ENCODE measurements at places on chromosomes 16 and 17. TPM values are rescaled to one million over a fixed set of nuclear protein-coding genes. Genes with fewer than 3 reads are reported as not detected.

DNA sequence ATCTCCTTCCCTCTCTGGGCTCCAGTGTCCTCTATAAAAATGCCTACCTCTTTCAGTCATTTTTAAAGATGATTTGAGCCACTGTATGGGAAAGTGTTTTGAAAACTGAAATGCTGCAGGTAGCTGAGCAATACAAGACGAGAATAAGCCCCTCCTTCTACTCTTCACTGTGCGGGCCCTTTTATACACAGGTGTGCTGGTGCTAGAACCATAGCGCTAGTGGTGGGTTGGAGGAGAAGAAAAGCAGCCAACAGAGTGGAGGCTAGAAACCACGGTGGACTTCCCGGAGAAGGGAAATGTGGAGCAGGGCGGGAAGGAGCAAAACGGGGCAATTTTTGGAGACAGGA, 58.2 kb upstream of the DLX4 start:
- H3K36me3 ChIP-seq: no peaks in the 10 kb centered on the region
- no peak for DNase-seq
- H3K27me3 ChIP-seq: peaks cover 32% of the 10 kb centered on the region
- H3K4me1 ChIP-seq: peaks cover 5% of the 10 kb centered on the region

The TMEM220 gene
- total RNA-seq: 9.6 TPM

DNA sequence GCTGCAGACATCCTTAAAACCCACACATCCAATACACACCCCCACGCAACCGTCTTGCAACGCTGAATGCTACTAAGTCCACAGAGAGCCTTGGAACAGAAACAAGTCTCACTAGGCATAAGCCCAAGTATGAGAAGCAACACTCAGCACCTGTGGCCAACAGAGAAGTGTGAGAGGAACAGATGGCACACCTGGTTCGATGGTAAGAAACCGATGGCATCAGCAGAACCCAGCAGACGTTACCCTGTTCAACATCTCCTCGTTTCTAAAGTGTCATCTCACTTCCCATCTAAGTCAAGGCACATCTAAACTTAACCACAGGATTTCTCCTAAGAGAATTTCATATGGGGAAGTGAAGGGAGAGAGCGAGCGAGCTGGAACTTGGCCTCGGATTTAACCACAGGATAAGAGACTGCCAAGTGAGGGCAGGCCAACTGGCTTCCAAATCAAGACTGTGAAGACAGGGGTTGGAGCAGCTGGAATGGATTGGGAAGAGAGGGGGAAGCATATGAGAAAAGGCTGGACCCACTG, 41.0 kb downstream of the NXPH3 start:
- DNase-seq: no peak
- peaks cover 67% of the 10 kb centered on the region for H3K36me3 ChIP-seq

DNA sequence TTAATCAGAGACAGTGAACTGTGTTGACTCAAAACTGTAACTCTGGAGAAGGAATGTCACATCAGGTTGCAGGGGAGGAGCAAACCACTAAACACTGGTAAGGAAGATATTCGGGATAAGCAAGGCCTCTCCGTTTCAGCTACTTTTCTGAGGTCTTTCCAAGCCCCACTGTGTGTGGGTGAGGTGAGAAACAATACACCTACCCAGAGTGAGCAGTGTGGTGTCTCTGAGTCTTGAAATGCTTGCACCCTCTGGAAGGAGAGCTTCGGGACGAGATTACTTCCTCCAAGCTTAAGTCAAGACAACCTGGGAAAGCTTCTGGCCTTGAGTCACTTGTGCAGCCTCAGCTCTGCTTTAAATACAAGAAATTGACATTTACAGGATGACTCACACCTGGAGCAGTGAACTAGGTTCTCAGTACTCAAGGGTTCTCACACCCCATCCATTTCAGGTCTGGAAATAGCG, 2.5 kb upstream of the MAP3K14 start:
- no peak overlapping the region for H3K27ac ChIP-seq
- no peaks in the 10 kb centered on the region for H3K36me3 ChIP-seq
- no peak for DNase-seq
- H3K4me3 ChIP-seq: no peak overlapping the region
- no peaks in the 10 kb centered on the region for H3K27me3 ChIP-seq
- H3K4me1 ChIP-seq: peaks cover 43% of the 10 kb centered on the region

- peaks cover 95% of the 10 kb centered on the region for H3K4me1 ChIP-seq
- H3K27ac ChIP-seq: no peak overlapping the region
- no peak overlapping the region for H3K4me3 ChIP-seq
- H3K27me3 ChIP-seq: no peaks in the 10 kb centered on the region
Measured at GRCh38 chr17:59345476-59345875, 14.0 kb downstream of the YPEL2 start.

GRCh38 chr17:49546546-49547535, 28.8 kb upstream of the NXPH3 start:
- DNase-seq: no peak
- no peak overlapping the region for H3K4me3 ChIP-seq
- no peaks in the 10 kb centered on the region for H3K36me3 ChIP-seq
- no peak overlapping the region for H3K27ac ChIP-seq
- H3K4me1 ChIP-seq: peaks cover 5% of the 10 kb centered on the region

All from esophagus muscularis mucosa (tissue), 4 donors.